ENCODE measurements at places on chromosomes 11 and 22.
A peak's percentile ranks its signal among the peaks of the same experiment; 100 is the strongest.

- no peak for ATAC-seq
Measured at GRCh38 chr11:99841885-99842284, 821.1 kb downstream of the CNTN5 start.

- no peak for ATAC-seq
Measured at GRCh38 chr11:133982876-133983275, 26.1 kb upstream of the IGSF9B start.

DNA sequence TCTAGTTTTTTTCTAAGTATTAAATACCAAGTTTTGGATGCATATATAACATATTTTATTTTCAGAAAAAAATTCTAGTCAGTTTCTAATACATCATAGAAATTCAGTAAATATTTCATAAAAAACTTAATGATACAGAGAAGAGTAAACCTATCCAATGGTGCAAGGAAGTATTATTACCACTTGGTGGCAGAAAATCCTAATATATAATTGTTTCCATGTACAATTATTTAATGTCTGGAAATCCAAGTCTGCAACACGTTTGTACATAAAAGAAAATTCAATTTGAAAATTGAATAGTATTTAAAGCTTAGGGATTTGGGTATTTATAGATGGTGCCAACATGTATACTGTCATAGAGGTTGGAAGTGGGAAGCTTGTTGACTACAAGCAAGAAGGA is 127.0 kb downstream of the TRPC6 start:
- ATAC-seq: no peak

DNA sequence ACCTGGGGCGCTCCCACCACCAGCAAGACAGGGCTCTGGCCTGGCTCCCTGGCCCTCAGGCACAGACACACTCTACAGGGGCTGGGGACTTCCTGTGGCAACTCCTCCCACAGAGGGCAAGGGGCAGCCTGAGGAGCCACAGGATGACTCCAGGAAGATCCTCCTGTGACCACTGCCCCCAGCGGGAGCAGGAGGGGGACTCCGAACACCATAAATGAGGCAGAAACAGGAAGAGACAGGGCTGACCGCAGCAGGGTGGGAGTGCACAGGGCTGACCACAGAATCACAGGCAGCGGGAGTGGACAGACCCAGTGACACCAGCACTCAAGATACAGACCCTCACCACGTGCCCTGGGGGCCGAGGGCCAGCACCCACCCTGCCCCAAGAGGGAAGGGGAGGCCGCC is 10.8 kb downstream of the ARAP1 start:
- no peak for ATAC-seq

DNA sequence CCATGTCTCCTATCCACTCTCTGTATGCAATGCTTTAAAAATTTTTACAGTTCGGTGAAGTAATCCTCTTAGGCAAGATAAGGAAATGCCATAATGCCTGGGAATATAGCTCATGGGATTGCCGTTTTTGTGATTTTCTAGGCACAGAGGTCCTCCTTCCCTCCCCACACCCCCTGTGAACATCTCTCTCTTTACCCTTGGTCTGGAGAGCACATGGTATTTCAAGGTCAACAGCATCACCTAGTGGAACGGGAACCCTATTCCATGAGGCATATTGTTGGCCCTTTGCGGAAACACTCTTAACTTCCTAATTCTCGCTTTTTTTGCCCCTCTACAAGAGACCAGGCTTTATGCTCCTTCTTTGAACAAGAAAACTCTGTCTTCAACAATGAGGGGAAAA is 8.8 kb downstream of the NXPE4 start:
- no peak for ATAC-seq

DNA sequence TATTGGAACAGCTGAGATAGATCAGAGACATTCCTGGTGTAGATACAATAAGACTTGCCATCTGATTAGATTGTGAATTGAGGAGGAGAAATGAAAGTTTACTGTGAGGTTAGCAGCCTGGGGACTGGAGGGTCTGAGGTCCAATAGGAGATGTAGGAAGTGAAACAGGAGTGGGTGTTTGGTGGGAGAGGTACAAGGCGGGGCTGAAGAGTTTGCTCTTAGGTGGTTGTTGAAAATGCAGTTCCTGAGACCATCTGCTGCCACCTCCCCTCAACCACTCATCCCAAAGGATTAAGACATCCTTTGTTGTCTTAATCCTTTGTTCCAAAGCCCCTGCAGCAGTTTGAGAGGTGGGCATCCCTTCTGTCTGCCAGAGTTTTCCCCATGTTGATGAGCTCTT is 14.8 kb downstream of the PIWIL4 start:
- ATAC-seq: no peak

DNA sequence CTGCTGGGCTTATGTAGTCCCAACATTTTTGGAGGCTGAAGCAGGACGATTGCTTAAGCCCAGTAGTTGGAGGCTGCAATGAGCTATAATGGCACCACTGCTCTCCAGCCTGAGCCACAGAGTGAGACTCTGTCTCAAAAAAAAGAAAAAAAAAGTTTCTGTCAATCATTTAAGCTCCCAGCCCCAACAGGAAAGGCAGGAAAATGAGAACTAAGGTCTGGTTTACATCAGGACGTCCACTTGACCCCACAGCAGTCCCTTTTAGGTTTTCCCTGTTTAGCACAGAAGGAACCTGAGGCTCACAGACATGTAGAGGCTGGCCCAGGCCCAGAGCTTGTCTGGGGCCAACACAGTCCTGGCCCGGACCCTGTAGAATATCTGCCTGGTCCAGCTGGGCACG is 9.2 kb upstream of the TTLL1 start:
- no peak for ATAC-seq

- no peak for ATAC-seq
Measured at GRCh38 chr11:106493751-106494150, 416.3 kb downstream of the AASDHPPT start.

DNA sequence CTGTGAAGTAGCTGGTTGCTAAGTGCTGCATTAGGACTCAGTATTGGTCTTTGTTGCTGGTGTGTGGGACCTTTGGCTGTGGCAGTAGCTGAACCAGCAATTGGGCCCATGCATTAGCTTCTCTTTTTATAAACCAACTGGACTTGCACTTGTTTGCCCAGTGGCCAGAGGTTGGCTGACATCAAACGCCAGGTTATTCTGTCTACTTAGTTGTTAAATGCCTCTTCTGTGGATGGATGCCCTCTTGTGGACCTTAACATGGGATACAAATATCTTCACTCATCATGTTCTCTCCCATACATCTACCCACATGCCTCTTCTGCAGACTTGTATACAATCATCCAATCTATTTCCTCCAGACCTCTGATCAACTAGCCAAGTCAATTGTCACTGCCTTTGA is 26.4 kb upstream of the ARHGAP20 start:
- ATAC-seq: no peak

DNA sequence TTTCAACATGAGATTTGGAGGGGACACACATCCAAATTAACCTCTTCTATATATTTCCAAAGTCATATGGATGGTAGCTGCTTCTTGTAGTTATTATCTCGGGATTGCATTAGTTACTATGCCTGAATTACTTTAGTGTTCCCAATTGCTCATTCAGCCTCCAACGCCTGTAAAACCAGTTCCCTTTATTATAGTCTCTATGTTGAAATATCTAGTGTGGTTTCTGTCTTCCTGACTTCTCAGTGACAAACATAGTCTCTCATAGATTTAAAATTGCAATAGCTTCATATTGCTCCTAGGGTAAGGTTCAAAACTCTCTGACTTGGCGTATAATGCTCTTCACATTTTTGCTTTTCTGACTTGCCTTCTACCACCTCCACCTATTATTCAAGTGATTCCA is 366.4 kb downstream of the CASP12 start:
- ATAC-seq: peak; percentile 82

Measured in esophagus mucosa (tissue), 1 donor.